Right renal cortex interstitium (tissue), 3 donors: ENCODE measurements at places on chromosomes 1 and 21. TPM values are rescaled to one million over a fixed set of nuclear protein-coding genes. Genes with fewer than 3 reads are reported as not detected.

- no peak for DNase-seq
Observed at GRCh38 chr21:33403786-33404585, 773 bp downstream of the IFNGR2 start.

- DNase-seq = no peak
Observed at GRCh38 chr1:50493710-50494109, 70.5 kb upstream of the DMRTA2 start.

DNA sequence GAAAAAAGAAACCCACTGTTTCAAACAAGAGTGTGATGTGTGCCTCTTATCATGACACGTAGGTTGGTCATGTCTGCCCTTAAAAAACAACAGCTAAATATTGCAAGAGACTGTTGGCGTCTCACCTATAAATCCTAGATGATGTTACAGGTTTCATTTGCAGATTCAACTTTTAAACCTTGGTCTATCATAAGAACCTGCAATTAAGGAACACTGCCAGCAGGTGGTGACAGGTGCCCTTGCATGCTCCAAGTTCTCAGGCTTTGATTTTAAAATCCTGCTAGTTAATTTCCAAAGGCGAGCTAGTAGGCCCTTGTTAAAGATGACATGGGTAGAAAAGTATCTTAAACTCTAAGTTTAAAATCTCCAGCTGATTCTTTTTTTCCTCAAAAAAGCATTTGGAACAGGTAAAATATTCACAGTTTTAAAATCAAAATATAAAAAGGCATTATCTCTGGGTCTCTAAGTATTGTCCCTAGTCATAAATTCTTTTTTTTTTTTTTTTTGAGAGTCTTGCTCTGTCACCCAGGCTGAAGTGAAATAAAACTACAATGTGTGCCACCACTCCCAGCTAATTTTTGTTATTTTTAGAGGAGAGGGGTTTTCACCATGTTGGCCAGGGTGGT is 39.1 kb downstream of the CLSTN1 start:
- no peak for DNase-seq

The BNIPL gene
- polyA plus RNA-seq = 1.7 TPM

GRCh38 chr1:93056214-93056613 is 22.9 kb upstream of the MTF2 start:
- no peak for DNase-seq

- DNase-seq = no peak
Observed at GRCh38 chr1:57707631-57708030, 283.8 kb upstream of the DAB1 start.

DNA sequence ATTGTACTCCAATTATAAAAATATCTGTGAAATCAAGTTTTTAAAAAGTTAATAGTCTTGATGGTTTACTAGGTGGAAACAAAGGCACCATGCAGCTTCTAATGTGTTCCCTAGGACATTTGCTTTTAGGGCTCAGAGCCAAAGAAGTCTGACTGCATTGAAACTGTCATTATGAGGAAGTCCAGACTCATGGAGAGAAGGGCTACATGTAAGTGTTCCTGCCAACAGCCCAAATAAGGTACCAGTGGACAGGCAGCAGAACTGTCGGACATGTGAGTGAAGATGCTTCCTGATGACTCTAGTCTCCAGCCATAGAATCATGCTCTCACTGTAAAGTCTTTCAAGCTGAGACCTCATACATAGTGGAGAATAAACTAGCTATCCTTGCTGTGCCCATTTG is 287.6 kb downstream of the AKT3 start:
- no peak for DNase-seq
